ENCODE measurements at places on chromosomes 7 and 10.

DNA sequence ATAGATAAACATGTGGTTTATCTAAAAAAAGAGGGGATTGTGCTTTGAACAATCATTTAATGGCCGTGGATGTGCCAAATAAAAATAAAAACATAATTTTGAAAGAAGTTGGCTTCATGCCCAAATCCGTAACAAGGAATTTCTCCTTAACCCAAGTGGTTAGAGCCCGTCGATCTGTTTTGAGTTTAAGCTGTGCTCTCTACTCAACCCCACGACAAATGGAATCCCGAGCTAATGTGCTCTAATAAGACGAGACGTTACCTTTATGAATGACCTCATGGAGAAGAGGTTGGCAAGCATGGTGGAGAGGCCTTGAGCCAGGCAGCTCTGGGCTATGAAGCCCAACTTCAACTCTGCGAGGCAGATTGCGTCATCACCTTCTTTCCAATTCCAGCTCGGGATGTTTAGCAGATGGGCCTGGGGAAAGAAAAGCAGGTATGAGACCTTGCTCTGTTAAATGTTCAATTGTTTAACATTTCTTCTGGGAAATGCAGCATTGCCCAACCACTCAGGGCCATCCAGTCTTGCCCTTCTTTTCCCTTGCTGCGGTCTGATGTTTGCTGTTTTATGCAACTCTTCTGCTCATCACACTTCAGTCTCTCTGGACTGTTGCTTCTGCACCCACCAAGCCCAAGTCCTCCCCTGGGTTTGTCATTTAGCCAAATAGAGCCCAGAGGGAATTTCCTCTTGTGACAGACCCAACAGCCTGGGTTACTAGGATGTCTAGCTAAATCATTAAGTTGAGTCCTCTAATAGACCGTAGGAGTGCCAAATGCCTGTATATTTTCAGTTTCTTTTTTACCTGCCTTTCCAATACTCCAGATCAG is 564.6 kb downstream of the KCNMA1 start:
- DNase-seq: peak; percentile 59

- DNase-seq: no peak
Observed at GRCh38 chr10:77841711-77842375, 84.7 kb downstream of the DLG5 start.

- no peak for DNase-seq
Observed at GRCh38 chr7:886626-887487, 10.5 kb downstream of the GET4 start.

- DNase-seq: no peak
Observed at GRCh38 chr10:71747039-71747531, 26.2 kb downstream of the VSIR start.
